Tibial artery (tissue), 4 donors: ENCODE measurements at places on chromosomes 7 and 10.

DNA sequence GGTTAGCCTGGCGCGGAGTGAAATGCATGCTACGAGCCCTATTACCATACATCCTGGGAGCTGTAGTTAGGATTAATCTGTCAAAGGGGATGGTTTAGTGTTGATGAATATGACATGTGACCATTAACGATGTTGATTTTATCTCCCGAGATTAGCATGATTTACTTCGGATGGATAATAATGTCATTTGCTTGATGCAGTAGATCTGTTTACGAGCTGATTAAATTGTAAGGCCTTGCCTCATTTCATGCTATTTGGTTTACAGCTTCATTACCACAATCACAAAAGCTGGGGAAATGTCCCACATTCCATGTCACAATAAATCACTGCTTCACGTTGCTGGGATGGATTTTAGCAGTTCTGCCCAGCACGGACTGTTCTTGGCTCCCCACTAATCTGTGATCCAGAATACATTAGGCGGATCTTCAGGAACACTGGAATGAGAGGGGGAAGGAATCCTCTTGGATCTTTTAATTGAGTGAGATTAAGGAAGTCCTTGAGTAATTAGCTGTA is 22.3 kb downstream of the ZNF503 start:
- no peaks in the 10 kb centered on the region for H3K36me3 ChIP-seq
- no peak overlapping the region for H3K4me3 ChIP-seq
- no peaks in the 10 kb centered on the region for H3K27me3 ChIP-seq
- H3K4me1 ChIP-seq, result no peaks in the 10 kb centered on the region

GRCh38 chr10:506451-507354 is 182.8 kb downstream of the DIP2C start:
- no peaks in the 10 kb centered on the region for H3K36me3 ChIP-seq
- H3K27me3 ChIP-seq, result no peaks in the 10 kb centered on the region
- peak; percentile 57 for DNase-seq
- H3K4me1 ChIP-seq, result no peaks in the 10 kb centered on the region
- no peak overlapping the region for H3K27ac ChIP-seq

DNA sequence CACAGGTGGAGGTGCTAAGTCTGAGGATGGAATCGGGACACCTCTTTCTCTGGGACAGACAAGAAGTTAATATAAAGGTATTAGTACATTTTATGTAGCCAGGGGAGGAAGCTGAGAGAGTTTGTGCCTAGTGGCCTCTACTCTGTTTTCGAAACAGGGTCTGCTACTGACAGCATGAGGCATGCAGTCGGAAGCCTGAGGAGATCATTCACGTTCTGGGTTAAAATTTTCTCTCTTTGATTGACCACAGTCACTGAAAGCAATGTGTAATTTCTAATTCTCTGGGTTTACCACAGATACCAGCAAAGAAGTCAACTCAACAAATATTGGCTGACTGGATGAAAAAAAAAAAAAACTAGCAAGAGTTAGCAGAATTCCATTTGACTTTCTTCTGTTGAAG is 53.3 kb upstream of the KCTD7 start:
- no peak overlapping the region for H3K27ac ChIP-seq
- DNase-seq, result no peak
- H3K36me3 ChIP-seq, result peaks cover 21% of the 10 kb centered on the region
- H3K4me3 ChIP-seq, result no peak overlapping the region
- H3K27me3 ChIP-seq, result no peaks in the 10 kb centered on the region

DNA sequence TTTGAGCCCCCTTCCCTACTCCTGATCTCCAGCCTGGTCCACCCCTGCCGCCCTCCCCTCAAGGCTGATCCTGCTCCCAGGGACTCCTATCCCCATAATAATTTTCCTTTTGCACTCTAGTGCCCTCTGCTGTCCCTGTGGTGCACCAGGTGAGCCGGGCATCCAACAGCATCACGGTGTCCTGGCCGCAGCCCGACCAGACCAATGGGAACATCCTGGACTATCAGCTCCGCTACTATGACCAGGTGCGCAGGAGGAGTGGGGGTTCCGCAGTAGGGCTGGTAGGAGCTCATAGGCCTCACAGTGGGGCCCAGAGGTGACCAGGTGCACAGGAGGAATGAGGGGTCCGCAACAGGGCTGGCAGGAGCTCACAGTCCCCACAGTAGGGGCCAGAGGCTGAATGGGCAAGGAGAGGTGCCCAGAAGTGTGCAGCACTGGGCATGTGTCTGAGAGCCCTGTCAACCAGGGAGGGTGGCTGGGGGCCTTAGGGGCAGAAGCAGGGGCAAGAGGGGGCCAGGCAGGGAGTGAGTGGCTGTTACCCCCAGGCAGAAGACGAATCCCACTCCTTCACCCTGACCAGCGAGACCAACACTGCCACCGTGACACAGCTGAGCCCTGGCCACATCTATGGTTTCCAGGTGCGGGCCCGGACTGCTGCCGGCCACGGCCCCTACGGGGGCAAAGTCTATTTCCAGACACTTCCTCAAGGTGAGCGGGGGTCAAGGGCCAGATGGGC is 11.7 kb downstream of the EPHB6 start:
- DNase-seq, result no peak
- peaks cover 17% of the 10 kb centered on the region for H3K36me3 ChIP-seq
- no peak overlapping the region for H3K4me3 ChIP-seq
- H3K27ac ChIP-seq, result no peak overlapping the region
- no peaks in the 10 kb centered on the region for H3K4me1 ChIP-seq

GRCh38 chr10:113336549-113337130 is 216.2 kb upstream of the HABP2 start:
- no peak overlapping the region for H3K4me3 ChIP-seq
- H3K36me3 ChIP-seq, result no peaks in the 10 kb centered on the region
- no peaks in the 10 kb centered on the region for H3K27me3 ChIP-seq
- no peak for DNase-seq

GRCh38 chr10:74842301-74842954 is 16.0 kb downstream of the KAT6B start:
- peaks cover 35% of the 10 kb centered on the region for H3K4me1 ChIP-seq
- no peaks in the 10 kb centered on the region for H3K27me3 ChIP-seq
- peak overlapping the region; percentile 8 for H3K27ac ChIP-seq
- no peak overlapping the region for H3K4me3 ChIP-seq
- no peaks in the 10 kb centered on the region for H3K36me3 ChIP-seq
